Central memory CD8-positive, alpha-beta T cell (primary cell): ENCODE measurements at places on chromosomes 4 and X.

- no peak overlapping the region for H3K4me3 ChIP-seq
- H3K4me1 ChIP-seq = peaks cover 5% of the 10 kb centered on the region
- no peaks in the 10 kb centered on the region for H3K27me3 ChIP-seq
- no peak for DNase-seq
Measured at GRCh38 chr4:86957215-86957614, 22.4 kb downstream of the AFF1 start.

- no peak overlapping the region for H3K4me3 ChIP-seq
- no peaks in the 10 kb centered on the region for H3K27me3 ChIP-seq
- peaks cover 5% of the 10 kb centered on the region for H3K36me3 ChIP-seq
Measured at GRCh38 chrX:130669233-130669632, 233.8 kb downstream of the ENOX2 start.

- peaks cover 2% of the 10 kb centered on the region for H3K36me3 ChIP-seq
- no peak overlapping the region for H3K27ac ChIP-seq
- no peaks in the 10 kb centered on the region for H3K27me3 ChIP-seq
- no peak for DNase-seq
- no peak overlapping the region for H3K4me3 ChIP-seq
Measured at GRCh38 chrX:87813566-87813965, 296.0 kb downstream of the KLHL4 start.

GRCh38 chr4:169305651-169306050 is 34.9 kb upstream of the SH3RF1 start:
- DNase-seq = no peak
- no peak overlapping the region for H3K27ac ChIP-seq
- H3K4me3 ChIP-seq = no peak overlapping the region
- no peaks in the 10 kb centered on the region for H3K4me1 ChIP-seq
- peaks cover 2% of the 10 kb centered on the region for H3K36me3 ChIP-seq

DNA sequence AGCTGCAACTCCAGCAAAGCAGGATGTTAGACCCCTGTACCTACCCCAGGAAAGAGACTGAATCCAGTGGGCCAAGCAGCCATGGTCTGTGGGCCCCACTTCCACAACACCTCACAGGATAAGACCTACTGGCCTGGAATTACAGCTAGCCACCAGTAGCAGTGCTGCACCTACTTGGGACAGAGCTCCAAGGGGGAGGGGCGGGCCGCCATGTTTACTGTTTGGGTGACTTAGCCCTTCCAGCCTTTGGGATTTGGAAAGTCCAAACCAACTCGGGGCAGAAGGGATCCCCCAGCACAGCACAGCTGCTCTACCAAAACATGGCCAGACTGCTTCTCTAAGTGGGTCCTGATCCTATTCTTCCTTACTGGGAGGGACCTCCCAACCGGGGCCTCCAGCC is 9.1 kb upstream of the TMSB15B start:
- H3K27me3 ChIP-seq = no peaks in the 10 kb centered on the region
- no peaks in the 10 kb centered on the region for H3K36me3 ChIP-seq
- no peak overlapping the region for H3K27ac ChIP-seq
- no peak overlapping the region for H3K4me3 ChIP-seq
- no peaks in the 10 kb centered on the region for H3K4me1 ChIP-seq
